ENCODE measurements at places on chromosomes 11 and 22.

GRCh38 chr22:24398409-24398808, 29.0 kb upstream of the ADORA2A start:
- DNase-seq, result no peak

GRCh38 chr11:110131386-110132123, 38.4 kb downstream of the ZC3H12C start:
- no peak for DNase-seq

GRCh38 chr11:32963721-32964120, 52.0 kb upstream of the DEPDC7 start:
- no peak for DNase-seq

DNA sequence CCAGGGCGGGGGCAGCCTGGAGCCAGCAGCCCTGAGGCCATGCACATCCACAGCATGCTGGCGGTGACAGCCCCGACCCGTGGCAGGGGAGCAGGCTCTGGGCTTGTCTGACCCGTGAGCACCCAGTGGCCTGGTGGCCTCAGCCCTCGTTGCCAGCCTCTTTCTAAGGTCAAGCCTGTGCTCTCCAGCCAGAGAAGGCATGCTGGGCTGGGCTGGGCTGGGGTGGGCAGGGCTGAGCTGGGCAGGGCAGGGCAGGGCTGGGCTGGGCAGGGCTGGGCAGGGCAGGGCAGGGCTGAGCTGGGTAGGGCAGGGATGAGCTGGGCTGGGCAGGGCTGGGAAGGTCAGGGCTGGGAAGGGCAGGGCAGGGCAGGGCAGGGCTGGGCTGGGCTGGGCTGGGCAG, 10.6 kb downstream of the H19 start:
- no peak for DNase-seq

- DNase-seq, result no peak
Observed at GRCh38 chr22:49156662-49157285, 670.9 kb downstream of the BRD1 start.

DNA sequence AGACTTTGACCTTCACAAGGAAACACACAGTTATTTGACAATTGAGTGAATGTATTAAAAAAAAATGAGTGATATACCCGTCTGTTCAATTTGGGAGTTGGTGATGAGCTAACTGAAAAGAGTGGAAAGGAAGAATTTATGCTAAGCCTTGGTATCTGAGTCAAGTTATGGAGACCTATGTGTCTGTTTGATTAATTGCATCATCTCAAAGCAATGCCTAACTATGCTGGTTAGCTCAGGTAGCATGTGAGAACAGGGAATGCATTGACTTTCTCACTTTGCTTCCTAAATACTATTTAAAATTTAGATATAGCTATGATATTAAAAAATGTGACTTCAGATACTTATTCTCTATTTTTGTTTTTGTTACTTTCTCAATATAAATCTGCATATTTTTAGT, 110.5 kb downstream of the DDX10 start:
- no peak for DNase-seq

DNA sequence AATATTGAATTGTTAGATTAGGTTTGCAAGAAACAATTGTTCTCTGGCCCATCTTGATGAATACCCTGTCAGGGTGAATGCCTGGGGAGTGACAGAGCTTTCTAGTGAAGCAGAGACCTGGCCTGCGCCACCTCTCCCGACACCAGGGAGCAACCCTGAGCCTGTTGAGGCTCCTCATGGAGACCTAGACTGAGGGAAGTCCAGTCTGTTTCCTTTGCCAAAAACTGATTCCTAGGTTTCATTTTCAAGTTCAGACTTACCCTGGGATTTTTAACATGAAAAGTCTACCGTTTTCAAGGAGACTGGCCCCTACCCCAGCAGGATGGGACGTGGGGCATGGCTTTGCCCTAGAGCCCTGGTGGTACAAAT, 173.7 kb upstream of the SORL1-AS1 start:
- no peak for DNase-seq

DNA sequence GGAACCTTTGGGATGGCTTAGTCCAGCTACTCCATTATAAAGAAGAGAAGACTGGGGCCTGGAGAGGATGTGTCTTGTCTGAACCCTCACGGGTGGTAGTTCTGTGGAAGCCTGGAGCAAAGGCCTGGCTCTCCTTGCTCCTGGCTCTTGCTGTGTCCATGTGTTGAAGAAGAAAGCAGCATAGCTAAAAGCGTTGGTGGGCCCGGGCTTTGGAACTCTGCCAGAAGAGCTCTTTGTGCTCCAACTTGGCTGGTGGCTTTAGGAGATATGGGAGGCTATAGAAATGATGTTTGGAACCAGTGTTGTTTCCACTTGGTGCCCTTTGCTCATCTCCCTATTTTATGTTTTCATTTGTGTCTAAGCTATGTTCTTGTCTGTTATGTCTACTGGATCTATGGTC, 131.1 kb downstream of the DBX1 start:
- DNase-seq, result no peak

GRCh38 chr11:110077346-110077745, 15.8 kb upstream of the ZC3H12C start:
- DNase-seq, result no peak

DNA sequence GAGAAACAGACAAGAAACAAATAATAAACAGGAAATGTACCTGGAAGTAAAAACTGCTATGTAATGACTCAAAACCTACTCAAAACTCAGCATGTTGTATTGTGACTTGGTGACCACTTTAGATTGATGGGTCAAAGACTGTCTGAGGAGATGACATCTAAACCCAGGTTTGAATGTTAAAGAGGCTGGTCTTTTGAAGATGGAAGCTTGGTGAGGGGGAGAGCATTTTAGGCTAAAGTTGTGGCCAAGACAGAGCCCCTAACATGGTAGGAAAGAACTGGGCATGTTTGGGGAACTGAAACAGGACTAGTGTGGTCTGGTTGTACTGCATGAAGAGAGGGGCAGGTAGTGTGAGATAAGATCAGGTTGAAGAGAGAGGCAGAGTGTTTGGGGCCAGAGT, 85.3 kb upstream of the MYO18B start:
- no peak for DNase-seq

GRCh38 chr11:59187587-59187986, 15.7 kb downstream of the DTX4 start:
- DNase-seq, result no peak

DNA sequence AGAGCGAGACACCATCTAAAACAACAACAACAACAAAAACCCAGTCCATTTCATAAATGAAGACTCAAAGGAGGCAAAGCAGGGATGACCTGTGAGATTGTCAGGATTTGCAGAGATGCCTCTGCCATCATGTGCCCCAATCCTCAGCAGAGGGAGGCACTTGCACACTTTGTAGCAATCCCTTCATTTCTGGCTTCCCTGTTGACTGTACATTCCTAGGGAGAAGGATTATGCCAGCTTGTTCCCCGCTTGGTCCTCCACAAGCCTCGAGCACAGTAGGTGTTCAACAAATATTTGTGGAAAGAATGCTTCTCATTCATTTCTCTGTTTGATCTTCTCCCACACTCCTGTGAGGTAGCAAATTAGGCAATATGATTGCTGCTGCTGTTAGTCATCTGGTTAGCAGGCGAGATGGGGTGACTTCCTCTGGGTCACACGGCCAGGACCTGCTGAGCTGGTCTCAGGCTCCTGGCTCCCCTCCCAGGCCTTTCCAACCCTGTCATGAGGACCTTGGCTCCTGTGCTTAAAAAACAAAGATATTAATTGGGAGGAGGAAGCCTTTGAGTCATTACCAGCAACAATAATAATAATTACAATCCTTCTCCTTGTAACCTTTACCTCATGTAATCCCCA, 34.1 kb downstream of the LIF start:
- peak; percentile 69 for DNase-seq

- DNase-seq, result no peak
Observed at GRCh38 chr11:60111793-60112192, 23.3 kb downstream of the MS4A2 start.

- DNase-seq, result peak; percentile 64
Observed at GRCh38 chr11:3195251-3196160, 23.1 kb downstream of the MRGPRG start.

GRCh38 chr11:134532921-134533421, 120.9 kb upstream of the B3GAT1 start:
- no peak for DNase-seq

DNA sequence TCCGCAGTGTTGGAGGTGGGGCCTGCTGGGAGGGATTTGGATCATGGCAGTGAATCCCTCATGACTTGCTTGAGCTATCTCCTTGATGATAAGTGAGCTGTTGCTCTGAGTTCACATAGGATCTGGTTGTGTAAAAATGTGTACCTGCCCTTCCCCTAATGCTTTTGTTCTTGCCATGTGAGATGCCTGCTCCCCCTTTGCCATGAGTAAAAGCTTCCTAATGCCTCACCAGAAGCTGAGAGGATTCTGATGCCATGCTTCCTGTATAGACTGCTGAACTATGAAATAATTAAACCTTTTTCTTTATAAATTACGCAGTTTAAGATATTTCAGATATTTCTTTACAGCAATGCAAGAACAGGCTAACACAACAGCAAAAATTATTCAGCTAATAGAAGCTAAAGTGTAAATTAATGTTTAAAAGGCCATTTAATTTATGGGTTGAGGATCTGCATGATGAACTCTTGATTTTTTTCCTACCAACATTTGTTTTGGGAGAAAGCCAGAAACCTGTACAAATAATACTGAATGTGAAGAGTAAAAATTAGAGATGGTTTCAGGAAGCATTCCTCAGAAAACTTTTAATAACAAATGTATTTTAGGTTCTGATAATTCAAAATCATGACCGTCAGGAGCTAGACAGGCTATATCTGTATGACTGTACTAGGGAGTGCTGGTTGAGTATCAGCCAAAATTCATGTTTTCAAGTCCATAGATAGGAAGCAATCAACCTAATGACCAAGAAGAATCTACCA, 177.5 kb upstream of the GRIA4 start:
- no peak for DNase-seq

- no peak for DNase-seq
Observed at GRCh38 chr11:107042748-107043147, 24.5 kb upstream of the GUCY1A2 start.

DNA sequence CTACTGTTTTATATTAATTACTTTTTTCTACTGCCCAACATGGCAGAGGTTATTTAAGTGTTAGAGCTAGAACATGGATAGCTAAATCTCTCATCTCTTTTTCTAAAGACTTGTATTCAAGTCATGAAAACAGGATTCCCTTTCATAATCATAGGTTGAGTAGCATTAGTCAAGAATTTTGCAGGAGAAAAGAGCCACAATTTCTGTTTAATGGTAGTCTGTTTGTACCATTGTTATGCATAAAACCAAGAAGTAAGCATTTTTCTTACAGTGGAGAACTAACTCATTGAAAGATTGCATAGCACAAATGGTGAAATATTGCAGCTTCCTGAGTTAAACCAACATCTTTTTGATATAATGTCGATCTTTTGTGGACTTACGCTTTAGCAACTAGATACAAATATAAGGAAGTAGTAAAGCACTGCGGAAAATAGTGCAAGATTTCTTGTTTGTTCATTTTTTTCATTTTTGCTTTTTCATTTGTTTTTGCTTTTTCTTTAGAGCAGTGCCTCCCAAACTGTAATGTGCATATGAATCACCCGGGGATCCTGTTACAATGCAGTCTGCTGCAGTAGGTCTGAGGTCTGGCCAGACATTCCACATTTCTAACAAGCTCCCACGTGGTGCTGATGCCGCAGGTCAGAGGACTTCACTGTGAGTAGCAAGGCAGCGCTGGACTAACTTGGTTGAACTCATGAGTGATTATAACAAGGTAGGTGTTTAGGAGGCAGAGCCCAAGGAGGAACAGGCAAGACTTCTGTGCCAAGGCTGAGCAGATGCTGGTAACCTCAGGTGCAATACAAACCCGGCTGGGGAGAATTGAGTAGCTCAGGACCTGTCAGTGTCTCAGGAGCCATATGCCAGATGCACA, 4.6 kb downstream of the ETS1 start:
- no peak for DNase-seq

DNA sequence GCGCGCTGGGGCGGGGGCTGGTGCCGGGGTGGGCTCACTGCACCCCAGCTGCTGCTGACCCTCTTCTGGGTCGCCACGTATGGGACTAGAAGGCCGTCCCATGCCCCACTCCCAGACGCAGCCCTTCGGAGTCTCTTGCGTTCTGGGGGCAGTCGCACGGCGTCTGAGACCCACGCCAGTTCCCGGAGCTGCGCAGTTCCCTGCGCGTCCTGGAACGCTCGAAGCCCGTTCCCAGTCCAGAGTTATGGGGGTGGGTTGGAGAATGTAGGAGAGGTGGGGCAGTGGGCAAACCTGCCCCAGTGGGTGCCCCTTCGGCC, 375 bp downstream of the LAYN start:
- DNase-seq, result no peak

GRCh38 chr11:26028393-26028911, 303.5 kb upstream of the ANO3 start:
- no peak for DNase-seq

GRCh38 chr11:123083623-123084029, 21.7 kb upstream of the HSPA8 start:
- DNase-seq, result peak; percentile 18

- no peak for DNase-seq
Observed at GRCh38 chr11:73752216-73752867, 8.5 kb downstream of the RAB6A start.

DNA sequence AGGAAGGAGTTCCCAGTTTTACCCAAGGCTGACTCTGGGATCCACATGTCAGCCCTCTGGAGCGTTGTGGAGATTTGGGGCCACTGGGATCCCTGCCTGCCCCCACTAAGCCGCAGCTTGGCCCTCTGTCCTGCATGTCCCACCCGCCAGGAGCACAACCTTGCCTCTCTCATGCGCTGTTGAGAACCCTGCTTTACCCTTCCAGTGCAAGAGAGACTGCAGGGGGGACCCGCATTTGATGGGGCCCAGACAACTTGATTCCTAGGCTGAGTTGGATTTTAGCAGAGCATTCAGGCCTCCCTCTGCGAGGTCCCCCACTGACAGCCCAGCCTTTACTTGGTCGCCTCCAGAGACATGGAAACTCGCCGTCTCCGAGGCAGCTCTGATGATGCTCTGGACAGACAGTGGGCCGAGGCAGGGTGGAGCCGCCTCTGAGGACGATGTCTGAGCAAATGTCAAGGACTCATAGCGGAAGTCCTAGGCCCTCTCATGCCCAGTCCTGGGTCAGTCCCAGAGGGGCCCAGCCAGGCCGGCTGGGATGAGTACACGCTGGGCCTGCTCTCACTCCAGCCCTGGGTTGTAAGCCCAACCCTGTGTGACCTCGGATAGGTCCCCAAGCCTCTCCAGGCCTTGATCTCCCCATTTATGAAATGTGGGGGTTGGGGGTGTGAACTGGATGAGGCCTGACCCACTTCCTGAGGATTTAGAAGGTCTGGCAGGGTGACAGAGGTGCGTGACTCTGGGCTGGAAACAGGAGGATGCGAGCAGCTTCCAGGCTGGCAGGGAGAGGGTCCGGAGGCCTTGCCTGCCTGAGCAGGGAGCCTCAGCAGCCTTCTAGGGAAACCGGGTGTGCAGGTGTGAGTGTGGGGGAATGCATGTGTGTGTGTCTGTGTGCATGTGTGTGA, 630 bp downstream of the CD5 start:
- no peak for DNase-seq

GRCh38 chr11:9187616-9188015, 77.5 kb downstream of the DENND5A start:
- no peak for DNase-seq

- DNase-seq, result no peak
Observed at GRCh38 chr11:75615751-75616150, 53.1 kb downstream of the MAP6 start.

GRCh38 chr11:102763440-102763839, 17.0 kb downstream of the MMP10 start:
- no peak for DNase-seq

- DNase-seq, result no peak
Observed at GRCh38 chr22:49554296-49554625, 273.4 kb downstream of the BRD1 start.
